Effector CD8-positive, alpha-beta T cell (primary cell): ENCODE measurements at places on chromosomes 2 and 18.

DNA sequence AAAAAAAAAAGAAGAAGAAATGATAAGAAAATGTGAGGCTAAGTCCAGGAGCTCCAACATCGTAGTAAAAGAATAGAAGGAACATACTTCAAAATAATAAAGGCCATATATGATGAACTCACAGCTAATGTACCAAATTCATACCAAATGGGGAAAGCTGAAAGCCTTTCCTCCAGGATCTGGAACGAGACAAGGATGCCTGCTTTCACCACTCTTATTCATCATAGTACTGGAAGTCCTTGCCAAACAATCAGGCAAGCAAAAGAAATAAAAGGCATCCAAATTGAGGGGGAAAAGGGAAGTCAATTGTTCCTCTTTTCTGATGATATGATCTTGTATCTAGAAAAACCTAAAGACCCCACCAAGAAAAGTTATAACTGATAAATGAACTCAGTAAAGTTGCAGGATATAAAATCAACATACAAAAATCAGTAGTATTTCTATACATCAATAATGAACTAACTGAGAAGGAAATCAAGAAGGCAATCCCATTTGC, 170.6 kb downstream of the METTL4 start:
- no peak for DNase-seq

GRCh38 chr2:238079874-238080327, 19.1 kb downstream of the SCLY start:
- DNase-seq, result no peak

DNA sequence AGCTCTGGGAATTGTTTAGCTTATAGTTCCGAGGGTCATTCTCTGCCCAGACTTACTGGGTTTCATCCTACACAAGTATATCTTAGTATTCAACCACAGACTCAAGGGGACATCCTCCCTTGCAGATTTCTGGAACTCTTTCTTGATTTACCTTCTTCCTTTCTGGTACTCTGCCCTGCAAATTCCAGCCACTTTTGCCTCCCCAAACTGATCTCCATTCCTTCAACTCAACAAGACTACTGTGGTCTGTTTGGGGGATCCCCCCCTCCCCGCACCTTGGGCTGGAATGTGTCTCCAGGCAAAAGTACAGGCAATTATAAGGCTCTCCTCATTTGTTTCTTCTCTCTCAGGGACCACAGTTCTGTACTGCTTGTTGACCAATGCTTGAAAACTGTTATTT, 13.4 kb downstream of the PHOSPHO2 start:
- DNase-seq, result no peak

- DNase-seq, result no peak
Measured at GRCh38 chr2:120738786-120739437, 3.2 kb downstream of the GLI2 start.

DNA sequence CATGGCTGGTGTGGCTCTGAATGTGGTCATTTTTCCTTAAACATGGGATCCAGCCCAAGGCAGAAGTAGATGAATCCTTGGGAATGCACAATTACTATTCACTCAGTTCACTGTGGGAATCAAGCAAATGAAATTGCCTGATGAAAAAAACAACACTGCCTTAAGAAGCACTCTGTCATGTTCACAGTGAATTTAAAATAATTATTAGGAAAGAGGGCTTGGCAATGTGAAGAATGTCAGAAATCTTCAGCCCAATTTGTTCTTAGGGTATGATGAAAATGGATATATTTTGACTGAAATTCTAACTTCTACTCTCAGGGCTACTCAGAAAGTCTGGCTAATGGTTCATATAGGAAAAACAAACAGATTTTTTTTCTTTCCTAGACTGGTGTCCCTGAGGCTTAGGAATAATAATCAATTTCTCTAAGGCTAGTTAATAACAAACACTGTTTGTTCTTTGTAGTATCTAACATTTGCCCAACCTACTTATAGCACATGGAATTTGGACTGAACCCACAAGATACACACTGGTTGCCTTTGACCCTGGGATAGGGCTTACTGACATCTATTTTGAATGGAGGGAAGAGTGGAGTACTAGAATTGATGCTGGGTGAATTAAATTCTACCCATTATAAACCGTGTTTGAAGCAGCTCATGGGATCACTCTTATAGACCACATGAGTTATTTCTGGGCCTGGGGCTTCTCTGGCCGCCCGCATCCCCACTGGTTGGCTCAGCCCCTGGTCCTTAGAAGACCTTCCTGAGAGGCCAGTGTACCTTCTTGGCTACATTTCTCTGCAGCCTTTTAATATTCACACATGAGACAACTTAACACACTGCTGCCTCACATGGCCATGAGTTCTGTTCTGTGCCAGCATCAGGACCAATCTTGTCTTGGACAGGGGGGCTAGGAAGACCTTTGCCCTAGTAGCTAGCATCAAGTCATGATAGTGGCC, 8.3 kb upstream of the MRPL33 start:
- DNase-seq, result no peak

GRCh38 chr2:37551783-37552182, 119.7 kb downstream of the CDC42EP3 start:
- DNase-seq, result no peak

- no peak for DNase-seq
Measured at GRCh38 chr2:203673933-203674332, 32.5 kb upstream of the CD28 start.

DNA sequence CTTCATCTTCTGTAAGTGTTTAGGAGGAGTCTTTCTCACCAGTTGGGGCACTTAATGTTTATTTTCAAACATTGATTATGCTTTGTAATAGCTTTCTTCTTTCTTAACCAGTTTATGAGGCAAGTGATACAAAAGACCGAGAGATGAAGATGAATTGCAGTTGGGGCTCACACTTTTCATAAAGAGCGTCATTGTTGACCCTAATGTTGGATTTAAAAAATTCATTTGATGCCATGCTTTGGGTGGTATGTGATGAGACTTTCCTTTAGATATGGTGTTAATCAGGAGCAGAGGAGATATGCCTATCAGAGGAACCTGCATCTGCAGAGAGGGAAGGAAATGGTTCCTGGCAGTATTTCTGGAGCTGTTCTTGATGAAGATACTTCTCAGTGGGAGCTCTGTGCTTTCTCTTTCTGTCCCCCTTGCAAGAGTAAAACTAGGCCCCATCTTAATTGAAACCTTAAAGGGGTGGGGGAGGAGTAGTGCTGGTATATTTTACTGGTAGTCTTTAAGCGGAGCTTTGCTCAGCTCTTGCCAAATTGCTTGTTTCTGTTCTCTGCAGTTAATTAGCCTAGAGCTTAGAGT, 2.3 kb downstream of the EML4 start:
- no peak for DNase-seq

- DNase-seq, result no peak
Measured at GRCh38 chr2:74052732-74053710, 68.3 kb downstream of the TET3 start.

DNA sequence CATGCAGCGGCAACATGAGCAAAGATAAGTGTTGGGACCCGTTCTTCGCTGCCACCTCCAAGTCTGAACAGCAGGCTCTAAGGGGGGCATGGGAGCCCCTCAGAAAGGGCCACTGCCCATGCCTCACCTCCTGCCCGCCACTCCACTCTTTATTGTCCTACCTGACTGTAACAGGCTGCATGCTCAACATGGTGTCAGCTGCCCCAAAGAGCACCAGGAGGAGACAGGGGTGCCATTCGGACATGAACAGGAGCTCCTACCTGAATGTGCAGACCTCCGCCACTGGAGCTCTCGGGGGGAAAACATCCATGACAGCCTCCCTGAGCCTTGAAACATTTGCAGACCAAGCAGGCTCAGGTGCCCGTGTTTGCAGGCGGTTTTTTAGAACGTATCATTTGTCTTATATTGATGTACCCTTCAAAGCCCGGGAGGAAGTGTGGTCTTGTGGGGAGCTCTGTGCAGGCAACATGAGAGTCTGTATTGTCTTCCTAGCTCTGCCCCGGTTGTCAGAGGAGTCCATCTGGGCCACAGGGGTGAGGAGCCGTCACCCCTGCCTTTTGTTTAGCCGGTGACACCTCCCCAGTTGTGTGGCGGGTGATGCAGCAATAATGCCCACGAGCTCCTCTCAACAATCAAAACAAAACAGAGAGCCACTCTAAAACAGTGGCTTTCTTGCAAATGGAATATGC, 35.1 kb upstream of the CD8A start:
- DNase-seq, result peak; percentile 52

GRCh38 chr2:234535464-234535863, 38.6 kb upstream of the ARL4C start:
- no peak for DNase-seq
